Ascending aorta (tissue), 2 donors: ENCODE measurements at places on chromosomes 2 and 18.
A peak's percentile ranks its signal among the peaks of the same experiment; 100 is the strongest.

- no peak overlapping the region for H3K4me3 ChIP-seq
- no peaks in the 10 kb centered on the region for H3K27me3 ChIP-seq
- no peaks in the 10 kb centered on the region for H3K36me3 ChIP-seq
- no peak overlapping the region for H3K27ac ChIP-seq
- H3K4me1 ChIP-seq = no peaks in the 10 kb centered on the region
Measured at GRCh38 chr2:239889641-239890121, 135.5 kb downstream of the NDUFA10 start.

DNA sequence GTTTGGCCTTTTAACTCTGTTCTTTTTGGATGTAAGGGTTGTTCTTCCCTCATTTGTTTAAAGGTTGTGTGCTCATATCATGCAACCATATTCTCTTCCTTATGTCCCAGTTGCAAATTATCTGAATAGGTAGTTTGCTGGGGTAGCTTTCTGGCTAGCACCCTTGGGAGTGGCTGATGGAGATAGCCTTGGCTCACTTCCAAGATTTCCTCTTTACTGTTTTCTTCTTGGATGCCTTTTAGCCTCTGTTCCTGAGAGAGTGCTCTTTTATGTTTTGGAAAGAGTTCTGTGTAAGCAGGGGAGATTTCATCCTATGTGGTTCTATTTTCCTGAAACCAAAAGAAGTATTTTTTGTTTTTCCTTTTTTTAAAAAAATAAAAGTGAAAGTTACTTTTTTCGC lies 25.4 kb downstream of the USP14 start:
- H3K4me3 ChIP-seq = no peak overlapping the region
- H3K27ac ChIP-seq = no peak overlapping the region
- H3K27me3 ChIP-seq = no peaks in the 10 kb centered on the region
- H3K36me3 ChIP-seq = peaks cover 25% of the 10 kb centered on the region

- H3K4me3 ChIP-seq = no peak overlapping the region
- no peaks in the 10 kb centered on the region for H3K4me1 ChIP-seq
- no peaks in the 10 kb centered on the region for H3K27me3 ChIP-seq
- no peak overlapping the region for H3K27ac ChIP-seq
- DNase-seq = no peak
- H3K36me3 ChIP-seq = no peaks in the 10 kb centered on the region
Measured at GRCh38 chr2:148930046-148930775, 55.2 kb downstream of the KIF5C start.

DNA sequence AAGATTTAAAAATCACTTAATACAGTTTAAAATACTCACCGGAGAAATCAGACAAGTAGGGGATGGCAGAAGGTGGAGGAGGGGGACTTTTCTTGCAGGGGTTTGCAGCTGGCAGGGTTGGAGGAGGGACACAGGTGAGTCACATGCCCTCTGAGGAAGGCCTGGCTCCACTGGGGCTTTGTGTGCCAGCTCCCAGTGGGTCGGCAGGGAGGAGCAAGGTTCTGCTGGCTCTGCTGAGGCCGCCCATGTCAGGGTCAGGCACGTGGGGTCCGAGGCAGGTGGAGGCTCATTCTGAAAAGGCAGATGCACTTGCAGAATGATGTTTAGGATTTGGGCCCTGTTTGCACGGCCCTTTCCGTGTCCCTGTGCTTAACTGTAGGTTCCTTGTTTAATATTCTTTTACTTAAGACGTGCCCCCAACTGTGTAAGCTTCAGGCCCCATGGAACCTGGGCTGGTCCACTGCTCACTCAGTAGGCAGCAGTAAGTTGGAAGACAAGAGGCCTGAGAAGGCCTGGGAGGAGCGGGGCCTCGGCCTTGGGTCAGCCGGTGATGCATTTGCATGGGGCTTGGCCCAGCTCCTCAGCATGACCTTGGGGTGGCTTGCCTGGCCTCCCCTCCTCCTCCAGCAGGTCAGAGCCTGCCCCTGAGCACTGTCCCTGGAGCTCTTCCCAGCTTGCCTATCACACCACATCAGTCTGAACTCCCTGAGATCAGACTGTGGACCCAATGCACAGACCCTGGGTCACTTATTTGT lies 141.0 kb downstream of the GLI2 start:
- H3K36me3 ChIP-seq = no peaks in the 10 kb centered on the region
- no peaks in the 10 kb centered on the region for H3K27me3 ChIP-seq
- peaks cover 15% of the 10 kb centered on the region for H3K4me1 ChIP-seq
- DNase-seq = no peak

DNA sequence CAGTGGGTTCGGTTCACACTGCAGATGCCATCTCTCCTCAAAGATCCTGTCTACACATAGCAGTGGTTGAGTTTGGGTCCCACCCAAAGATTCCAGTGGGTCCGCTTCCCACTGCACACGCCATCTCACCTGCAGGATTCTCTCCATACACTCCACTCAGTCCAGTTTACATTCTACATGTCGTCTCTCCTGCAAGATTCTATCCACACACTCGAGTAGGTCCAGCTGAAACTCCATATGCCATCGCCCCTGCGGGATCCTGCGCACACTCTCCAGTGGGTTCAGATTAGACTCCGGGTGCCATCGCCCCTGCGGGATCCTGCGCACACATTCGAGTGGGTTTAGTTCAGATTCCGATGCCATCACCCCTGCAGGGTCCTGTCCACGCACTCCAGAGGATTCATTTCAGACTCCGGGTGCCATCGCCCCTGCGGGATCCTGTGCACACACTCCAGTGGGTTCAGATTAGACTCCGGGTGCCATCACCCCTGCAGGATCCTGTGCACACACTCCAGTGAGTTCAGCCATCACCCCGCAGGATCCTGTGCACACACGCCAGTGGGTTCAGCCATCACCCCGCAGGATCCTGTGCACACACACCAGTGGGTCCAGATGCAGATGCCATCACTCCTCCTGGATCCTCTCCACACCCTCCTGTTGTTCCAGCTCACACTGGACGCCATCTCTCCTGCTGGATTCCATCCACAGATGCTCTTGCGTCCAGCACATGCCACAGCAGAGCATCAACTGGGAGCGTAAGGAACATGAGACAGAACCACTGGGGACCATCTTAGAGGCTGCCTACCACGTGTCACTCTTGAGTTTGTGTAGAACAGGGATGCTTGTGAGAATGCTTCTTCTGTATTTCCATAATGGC lies 3.0 kb upstream of the PXDN start:
- no peak overlapping the region for H3K4me3 ChIP-seq
- H3K27me3 ChIP-seq = no peaks in the 10 kb centered on the region
- H3K4me1 ChIP-seq = no peaks in the 10 kb centered on the region
- no peak overlapping the region for H3K27ac ChIP-seq
- peak; percentile 57 for DNase-seq
- no peaks in the 10 kb centered on the region for H3K36me3 ChIP-seq

GRCh38 chr2:33322612-33323011 lies 153.8 kb upstream of the RASGRP3 start:
- H3K4me1 ChIP-seq = peaks cover 28% of the 10 kb centered on the region
- DNase-seq = no peak
- peak overlapping the region; percentile 68 for H3K27ac ChIP-seq
- H3K36me3 ChIP-seq = peaks cover 4% of the 10 kb centered on the region
- no peaks in the 10 kb centered on the region for H3K27me3 ChIP-seq

- H3K4me1 ChIP-seq = no peaks in the 10 kb centered on the region
- H3K36me3 ChIP-seq = no peaks in the 10 kb centered on the region
- H3K27ac ChIP-seq = no peak overlapping the region
Measured at GRCh38 chr2:145284551-145284950, 764.6 kb upstream of the ZEB2 start.

DNA sequence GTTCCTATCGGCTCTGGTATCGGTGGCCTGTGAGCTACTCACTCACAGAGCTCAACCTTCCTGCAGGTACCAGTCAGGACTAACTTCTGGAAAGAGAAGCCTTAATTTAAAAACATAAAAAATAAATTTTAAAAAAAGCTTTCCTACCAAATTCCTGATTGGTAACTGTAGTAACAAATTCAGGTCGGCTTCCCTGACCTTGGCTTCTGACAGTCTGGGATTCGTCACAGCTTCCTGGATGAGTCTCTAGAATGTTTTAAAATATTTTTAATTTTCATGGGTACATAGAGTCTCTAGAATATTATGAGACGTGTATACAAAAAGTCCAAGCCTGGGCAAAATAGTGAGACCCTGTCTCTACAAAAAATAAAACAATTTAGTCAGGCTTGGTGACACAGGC lies 45.0 kb upstream of the MTCL1 start:
- no peak for DNase-seq
- H3K36me3 ChIP-seq = no peaks in the 10 kb centered on the region
- no peak overlapping the region for H3K4me3 ChIP-seq
- no peak overlapping the region for H3K27ac ChIP-seq

GRCh38 chr2:150528861-150529801 lies 41.7 kb upstream of the RND3 start:
- no peak overlapping the region for H3K27ac ChIP-seq
- H3K4me1 ChIP-seq = no peaks in the 10 kb centered on the region
- no peaks in the 10 kb centered on the region for H3K36me3 ChIP-seq
- H3K4me3 ChIP-seq = no peak overlapping the region
- DNase-seq = no peak

DNA sequence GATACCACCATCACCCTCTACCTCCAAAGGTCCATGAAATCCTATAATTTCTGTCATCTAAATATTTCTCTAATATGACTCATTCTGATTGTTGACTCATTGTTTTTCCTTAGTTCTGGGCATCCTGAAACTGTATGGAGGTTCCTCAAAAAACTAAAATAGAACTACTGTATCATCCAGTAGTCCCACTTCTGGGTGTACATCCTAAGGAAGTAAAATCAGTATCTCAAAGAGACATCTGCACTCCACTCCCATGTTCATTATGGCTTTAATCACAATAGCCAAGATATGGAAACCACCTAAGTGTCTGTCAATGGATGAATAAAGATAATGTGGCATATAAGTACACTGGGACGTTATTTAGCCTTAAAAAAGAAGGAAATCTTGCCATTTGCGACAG lies 125.8 kb upstream of the MYO3B start:
- DNase-seq = no peak
- H3K27ac ChIP-seq = no peak overlapping the region
- no peaks in the 10 kb centered on the region for H3K4me1 ChIP-seq
- peaks cover 9% of the 10 kb centered on the region for H3K36me3 ChIP-seq

DNA sequence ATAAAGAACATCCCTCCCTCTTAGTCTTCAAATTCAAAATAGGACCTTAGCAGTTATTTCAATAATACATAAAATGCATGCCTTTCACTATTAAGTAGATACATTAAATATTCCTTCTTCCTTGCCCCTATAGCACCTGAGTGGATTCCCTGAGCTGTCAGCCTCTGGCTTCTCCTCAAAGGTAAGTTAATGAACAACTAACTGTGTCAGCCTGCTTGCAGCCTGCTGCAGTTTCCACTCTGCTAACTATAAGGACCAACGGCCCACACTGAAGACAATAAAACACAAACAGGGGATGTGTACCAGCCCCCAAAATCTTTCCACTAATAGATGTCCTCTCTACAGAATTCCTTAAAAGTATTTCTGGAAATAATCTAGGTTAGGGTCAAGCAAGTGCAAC lies 5.0 kb downstream of the KCTD1 start:
- no peak for DNase-seq
- H3K27me3 ChIP-seq = no peaks in the 10 kb centered on the region
- H3K4me1 ChIP-seq = peaks cover 10% of the 10 kb centered on the region
- H3K36me3 ChIP-seq = no peaks in the 10 kb centered on the region

- H3K36me3 ChIP-seq = no peaks in the 10 kb centered on the region
- H3K27ac ChIP-seq = no peak overlapping the region
- DNase-seq = no peak
- H3K27me3 ChIP-seq = no peaks in the 10 kb centered on the region
- H3K4me3 ChIP-seq = no peak overlapping the region
Measured at GRCh38 chr18:55731594-55732042, 143.6 kb upstream of the TCF4 start.

DNA sequence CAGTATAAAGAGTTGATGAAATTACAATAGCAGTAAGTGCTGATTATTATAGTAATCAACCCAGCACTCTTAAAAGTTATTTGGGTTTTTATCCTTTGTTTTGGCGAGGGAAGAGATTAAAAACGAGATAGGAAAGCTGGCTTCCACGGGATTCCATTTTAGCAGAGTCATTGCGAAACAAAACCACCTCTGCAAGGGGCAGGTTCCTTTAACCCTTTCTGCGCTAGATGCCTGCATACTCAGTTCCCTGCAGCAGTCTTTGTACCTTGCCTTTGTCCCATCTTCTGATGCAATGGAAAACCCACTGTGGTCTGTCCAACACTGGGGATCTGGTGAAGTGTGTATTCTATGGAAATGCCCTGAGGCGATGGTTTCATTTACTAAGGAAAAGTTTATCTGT lies 2.7 kb downstream of the YPEL5 start:
- no peaks in the 10 kb centered on the region for H3K27me3 ChIP-seq
- H3K4me1 ChIP-seq = peaks cover 8% of the 10 kb centered on the region
- DNase-seq = no peak

DNA sequence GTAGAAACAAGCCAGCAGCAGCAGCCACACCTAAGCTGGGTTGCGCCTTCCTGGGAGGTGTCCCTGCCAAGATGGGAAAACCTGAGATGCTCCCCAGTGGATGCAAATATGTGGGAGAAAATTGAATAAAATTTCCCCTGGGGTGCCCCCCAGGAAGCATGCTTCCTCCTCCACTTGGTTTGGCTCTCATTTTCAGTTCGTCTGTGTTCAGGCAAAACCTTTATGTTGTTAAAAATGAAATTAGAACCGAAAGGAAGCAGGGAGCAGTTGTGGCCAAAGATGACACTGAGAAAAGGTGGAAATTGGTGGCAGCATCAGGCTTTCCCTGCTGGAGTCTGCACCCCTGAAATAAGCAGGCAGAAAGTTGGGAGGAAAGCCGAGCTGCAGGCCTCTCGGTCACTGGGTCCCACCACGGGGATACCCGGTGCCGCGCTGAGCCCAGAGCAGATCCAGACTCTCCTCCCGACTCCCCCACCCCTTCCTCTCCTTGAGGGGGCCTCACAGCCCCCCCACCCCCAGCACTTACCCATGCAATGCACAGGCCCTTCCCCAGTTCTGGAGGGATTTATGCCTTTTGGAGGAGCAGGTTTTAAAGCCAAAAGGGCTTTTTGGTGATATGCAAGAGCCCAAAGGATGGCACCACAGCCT lies 267.7 kb upstream of the SPRED2 start:
- no peaks in the 10 kb centered on the region for H3K27me3 ChIP-seq
- no peak for DNase-seq
- H3K4me1 ChIP-seq = no peaks in the 10 kb centered on the region
- no peaks in the 10 kb centered on the region for H3K36me3 ChIP-seq

DNA sequence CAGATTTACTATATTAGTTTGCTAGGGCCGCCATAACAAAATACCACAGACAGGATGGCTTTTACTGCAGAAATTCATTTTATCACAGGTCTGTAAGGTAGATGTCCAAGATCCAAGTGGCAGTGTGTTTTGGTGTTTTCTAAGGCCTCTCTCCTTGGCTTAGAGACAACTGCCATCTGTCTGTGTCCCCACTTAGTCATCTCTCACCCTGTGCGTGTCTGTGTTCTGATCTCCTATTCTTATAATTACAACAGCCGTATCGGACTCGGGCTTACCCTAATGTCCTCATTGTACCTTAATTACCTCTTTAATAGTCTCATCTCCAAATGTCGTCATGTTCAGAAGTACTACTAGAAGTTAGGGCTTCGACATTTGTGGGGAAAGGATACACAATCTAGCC lies 362.3 kb upstream of the CDH19 start:
- no peak overlapping the region for H3K27ac ChIP-seq
- no peaks in the 10 kb centered on the region for H3K36me3 ChIP-seq

GRCh38 chr2:120570546-120570945 lies 165.1 kb upstream of the GLI2 start:
- H3K27me3 ChIP-seq = no peaks in the 10 kb centered on the region
- H3K4me1 ChIP-seq = peaks cover 22% of the 10 kb centered on the region
- no peaks in the 10 kb centered on the region for H3K36me3 ChIP-seq

GRCh38 chr18:47215554-47216138 lies 35.8 kb downstream of the SKOR2 start:
- no peak overlapping the region for H3K27ac ChIP-seq
- H3K4me3 ChIP-seq = no peak overlapping the region
- H3K4me1 ChIP-seq = no peaks in the 10 kb centered on the region
